ENCODE measurements at places on chromosomes 7 and 10.

DNA sequence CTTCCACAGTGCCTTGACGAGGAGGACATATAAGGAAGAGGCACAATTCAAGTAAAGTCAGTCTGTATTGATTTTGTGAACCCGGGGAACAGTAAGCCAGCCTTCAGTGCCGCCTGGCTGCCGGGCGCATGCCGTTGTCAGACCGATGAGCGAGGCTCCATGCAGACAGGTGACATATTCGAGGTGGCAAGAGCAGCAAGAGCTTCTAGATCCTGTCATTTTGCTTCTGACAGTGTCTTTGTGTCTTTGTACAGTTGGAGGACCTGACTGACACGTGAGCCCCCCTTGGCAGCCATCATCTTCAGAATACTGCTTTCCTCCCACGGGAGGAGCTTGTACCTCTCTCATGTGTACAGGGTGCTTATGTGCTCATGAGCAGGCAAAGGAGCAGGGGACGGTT is 387.5 kb upstream of the GALNT17 start:
- no peak for DNase-seq

DNA sequence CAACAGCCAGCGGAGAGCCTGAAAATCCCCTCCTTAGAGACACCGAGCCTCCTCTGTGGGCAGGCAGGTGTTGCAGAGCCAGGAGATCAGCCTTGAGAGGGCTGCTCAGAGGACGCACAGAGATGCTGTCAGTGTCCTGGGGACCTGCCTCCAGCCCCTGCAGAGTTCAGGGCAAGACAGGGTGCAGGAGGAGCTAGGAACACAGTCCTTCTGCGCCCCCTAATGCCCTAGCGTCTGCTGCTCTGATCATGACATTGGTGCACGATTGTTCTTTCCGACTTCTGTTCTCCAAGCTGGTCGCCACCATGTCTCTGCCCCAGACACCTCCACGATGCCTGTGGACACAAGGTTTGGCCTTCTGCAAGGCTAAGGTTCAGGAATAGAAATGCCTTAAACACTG is 613.7 kb upstream of the MKI67 start:
- DNase-seq, result no peak

DNA sequence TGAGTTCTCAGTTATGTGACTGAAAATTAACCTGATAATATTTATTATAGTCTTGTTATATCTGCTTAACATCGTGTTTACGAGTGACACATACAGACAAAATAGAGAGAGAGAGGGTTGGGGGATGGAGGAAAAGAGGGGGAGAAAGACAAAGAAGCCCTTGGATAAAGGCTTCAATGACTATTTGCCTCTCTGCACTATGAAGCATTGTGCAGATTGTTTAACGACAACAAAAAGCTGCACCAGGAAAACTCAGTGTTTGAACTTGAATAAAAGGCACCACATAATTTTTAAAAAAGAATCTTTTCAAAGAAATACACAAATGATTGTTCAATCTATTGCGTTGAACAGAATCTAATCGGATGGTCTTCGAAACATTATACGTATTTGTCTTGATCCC is 27.8 kb downstream of the MAGI2 start:
- no peak for DNase-seq

GRCh38 chr10:90447831-90448230 is 410.0 kb downstream of the HTR7 start:
- no peak for DNase-seq

- no peak for DNase-seq
Measured at GRCh38 chr7:28903730-28904577, 54.2 kb downstream of the TRIL start.

GRCh38 chr7:91527460-91527859 is 263.2 kb downstream of the FZD1 start:
- DNase-seq, result no peak

GRCh38 chr10:77036993-77037734 is 600.4 kb downstream of the KCNMA1 start:
- no peak for DNase-seq

DNA sequence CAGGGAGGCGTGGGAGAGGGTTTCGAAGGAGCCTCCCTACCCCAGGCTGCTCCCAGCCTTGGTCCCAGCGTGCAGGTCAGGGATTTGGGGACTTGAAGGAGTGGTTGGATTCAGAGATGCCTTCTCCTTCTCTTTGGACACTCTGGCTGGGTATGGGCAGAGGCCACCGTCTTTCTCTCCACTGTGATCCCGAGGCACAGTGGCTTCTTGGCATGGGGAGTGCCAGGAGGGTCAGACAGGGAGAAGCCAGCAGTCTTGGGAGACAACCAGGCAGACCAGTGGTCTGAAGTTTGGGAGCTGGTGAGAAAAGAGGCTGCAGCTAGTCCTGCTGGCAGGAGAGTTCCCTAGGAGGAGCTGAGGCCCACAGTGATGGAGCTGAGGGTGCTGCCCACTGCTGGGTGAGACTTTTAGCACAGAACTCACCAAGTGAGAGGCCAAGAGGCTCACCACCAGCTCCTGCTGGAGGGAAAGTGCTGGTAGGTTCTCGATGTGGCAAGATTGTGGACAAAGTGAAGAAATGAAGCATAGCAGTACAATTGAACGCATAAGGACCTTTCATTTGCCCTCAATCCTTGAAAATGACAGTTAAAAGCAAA is 35.2 kb upstream of the WDFY4 start:
- no peak for DNase-seq

DNA sequence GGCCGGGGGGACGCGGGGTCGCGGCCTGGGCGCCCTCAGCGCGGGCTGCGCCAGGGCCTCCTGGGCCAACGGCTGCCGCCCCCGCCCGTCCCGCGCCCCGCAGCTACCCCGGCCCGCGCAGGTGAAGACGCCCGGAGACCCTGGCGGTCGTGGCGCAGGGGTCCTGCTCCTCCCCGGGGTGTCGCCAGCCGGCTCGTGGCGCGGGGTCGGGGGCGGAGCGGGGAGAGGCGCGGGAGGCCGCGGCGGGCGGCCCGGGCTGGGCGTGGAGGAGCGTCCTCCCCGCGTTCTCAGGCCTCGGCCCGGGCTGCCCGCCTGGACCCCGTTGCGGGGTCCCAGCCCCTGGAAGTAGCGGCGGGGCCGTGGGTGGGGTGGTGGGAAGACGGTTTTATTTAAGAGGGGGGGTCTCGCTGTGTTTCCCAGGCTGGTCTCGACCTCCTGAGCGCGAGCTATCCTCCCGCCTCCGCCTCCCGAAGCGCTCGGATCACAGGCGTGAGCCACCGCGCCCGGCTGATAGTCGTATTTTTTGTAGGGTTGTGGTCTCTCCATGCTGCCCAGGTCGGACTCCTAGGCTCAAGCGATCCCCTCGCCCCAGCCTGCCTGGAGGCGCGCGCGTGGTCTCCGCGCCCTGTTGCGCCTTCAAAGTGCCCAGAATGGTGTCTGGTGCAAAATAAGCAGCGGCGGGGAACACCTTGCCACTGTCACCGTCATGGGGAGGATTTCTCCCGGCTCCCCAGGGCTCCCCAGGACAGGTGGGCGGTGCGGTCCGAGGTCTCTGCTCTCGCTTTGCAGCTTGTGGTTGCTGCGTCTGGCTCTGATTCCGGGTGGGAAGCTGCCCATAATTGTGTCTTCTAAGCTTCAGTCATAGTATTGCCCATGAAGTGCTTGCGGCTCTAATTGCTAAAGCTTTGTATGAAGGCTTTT is 15.3 kb upstream of the SUN1 start:
- DNase-seq, result no peak

DNA sequence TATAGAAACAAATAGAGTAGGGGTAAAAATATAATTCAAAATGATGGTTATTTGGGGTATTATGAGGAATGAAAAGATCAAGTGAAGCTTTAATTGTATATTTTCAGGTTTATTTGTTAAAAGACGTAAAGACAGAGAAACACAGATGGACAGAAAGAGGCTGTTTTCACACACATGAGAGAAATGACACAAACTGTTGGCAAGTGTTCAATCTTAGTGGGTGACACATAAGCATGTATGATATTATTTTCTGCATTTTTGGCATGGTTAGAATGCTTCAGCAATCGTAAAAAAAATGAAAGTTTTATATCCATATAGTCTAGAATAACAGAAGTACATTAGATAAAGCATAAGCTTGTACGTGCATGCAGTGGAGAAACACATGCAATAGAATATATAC is 464.4 kb upstream of the AKR1E2 start:
- DNase-seq, result no peak

DNA sequence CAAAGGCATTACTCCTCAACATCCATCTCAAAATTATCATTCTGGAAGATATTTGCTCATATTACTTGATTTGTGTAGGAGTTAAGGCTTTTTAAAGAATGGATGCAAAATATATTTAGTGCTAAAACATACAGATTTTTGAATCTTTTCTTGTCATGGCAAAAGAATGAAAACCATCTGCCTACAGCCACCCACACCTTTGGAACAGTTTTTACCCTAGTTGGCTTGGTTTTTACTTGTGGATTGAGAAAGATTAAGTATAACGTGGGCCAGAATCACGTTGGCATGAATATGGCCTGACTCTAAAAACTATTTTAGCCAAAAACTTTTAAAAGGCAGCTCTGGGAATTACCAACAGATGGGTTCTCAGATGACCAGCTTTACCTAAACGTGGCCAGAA is 128.2 kb downstream of the SPAG6 start:
- DNase-seq, result no peak

DNA sequence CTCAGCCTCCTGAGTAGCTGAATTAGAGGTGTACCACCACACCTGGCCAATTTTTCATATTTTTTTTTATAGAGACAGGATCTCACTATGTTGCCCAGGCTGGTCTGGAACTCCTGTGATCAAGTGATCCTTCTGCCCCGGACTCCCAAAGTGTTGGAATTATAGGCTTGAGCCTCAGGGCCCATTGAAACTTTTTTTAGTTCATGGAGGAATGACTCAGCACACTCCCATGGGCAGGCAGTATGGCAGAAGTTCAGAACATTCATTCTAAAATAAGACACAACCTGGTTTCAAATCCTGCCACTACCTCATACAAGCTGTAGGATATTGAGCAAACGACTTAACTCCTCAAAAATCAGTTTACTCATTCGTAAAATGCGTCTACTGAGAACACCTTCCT is 320.4 kb upstream of the SP8 start:
- DNase-seq, result no peak

GRCh38 chr10:2543142-2543886 is 524.0 kb upstream of the PFKP start:
- DNase-seq, result no peak

DNA sequence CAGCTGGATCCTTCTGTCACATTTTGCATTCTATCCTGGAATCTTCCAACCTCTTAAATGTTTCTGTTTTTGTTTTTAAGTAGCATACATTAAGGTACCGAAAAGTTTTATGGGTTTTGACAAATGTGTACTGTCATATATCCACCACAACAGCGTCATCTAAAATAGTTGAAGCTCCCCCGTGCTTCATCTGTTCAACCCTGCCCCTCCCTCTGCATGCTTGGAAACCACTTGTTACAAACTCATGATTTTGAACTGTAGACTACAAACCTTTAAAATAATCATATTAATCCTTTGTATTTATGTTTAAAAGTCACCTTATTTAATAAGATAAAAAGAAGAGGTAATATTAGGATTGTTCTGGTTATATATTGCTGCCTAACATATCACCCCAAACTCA is 182.8 kb upstream of the SMIM30 start:
- no peak for DNase-seq

DNA sequence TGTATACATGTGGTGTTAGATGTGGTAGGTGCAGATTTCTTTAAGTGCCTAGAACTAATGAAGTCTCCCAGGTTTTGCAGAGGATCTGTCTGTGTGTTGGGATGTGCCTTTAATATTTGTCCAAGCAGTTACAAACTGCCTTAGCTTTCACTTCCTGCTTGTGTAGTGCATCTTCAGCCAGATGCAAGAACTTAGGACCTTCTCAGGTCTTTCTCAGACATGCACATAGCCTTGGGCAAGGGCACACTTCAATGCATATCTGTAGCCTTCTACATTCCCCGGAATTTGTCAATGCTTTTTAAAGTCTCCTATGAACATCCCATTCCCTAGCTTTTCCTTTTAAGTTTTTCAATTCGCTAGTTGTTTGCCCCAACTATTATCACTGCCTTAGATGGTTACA is 47.2 kb upstream of the SLC39A12 start:
- no peak for DNase-seq

- DNase-seq, result no peak
Measured at GRCh38 chr7:101870361-101871062, 53.1 kb downstream of the CUX1 start.

- no peak for DNase-seq
Measured at GRCh38 chr10:131618587-131619267, 282.1 kb upstream of the PPP2R2D start.

DNA sequence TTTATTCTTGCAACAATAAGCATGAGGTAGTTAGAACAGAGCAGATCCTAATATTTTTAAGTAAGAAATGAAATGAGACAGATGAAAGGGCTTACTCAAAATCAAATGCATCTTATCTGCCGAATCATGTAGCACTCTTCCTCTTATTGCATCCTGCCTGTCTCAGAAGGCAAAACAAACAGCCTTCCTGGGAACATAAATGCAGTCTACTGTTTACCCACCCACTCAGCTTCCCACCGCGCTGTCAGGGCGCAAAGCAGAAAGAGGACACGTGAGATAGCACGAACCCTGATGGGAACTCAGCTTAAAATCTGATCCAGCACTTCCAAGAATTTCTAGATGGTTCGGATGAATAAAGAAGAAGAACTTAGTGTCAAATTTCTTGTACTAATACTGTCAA is 114.4 kb upstream of the CDK1 start:
- no peak for DNase-seq

GRCh38 chr10:90530521-90530920 is 327.3 kb downstream of the HTR7 start:
- DNase-seq, result no peak

DNA sequence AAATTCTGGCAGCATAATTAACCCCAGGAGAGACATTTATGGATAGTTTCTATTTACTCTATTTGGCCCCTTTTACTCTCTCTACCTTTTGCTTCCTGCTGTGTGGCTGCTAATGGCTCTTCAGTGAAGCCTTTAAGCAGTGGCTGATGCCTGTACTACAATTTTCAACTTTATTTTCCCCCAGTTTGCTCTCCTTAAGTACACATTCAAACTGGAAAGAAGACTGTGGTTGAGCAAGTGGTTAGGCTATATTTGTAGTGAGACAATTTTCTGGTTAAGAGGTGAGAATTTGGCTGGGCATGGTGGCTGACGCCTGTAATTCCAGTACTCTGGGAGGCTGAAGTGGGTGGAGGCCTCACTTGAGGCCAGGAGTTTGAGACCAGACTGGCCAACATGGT is 8.5 kb upstream of the RSBN1L start:
- DNase-seq, result no peak

DNA sequence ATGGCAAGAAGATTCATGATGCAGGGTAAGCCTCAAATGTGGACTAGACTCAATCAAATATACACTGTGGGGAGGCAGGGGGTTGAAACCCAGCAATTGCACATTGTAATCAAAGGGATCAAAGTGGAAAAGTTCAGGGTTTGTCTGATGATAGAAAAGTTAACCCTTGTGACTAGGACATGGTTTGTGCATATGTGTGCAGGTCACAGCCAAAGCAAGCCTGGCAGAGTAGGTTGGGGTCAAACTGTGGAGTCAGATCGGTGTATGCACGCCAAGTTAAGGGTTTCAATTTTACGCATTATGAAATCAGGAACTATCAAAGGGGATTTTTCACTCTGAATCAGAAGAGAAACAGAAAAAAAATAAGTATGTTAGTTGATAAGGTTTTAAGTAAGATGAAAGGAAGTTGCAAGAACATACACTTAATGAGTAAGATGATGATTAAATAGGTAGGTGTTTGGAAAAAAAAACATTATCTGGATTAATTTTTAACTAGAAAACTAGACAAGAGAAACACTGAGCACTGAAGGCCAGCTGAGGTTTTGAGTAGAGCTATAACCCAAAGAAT is 188.3 kb downstream of the DGKB start:
- no peak for DNase-seq

GRCh38 chr10:98963608-98964007 is 272.0 kb downstream of the HPSE2 start:
- DNase-seq, result no peak
